ENCODE measurements at places on chromosomes 13 and 19.

GRCh38 chr13:86974995-86975328, 696.2 kb upstream of the SLITRK5 start:
- no peak for DNase-seq

GRCh38 chr19:34120846-34121639, 51.3 kb upstream of the LSM14A start:
- DNase-seq, result peak; percentile 58

DNA sequence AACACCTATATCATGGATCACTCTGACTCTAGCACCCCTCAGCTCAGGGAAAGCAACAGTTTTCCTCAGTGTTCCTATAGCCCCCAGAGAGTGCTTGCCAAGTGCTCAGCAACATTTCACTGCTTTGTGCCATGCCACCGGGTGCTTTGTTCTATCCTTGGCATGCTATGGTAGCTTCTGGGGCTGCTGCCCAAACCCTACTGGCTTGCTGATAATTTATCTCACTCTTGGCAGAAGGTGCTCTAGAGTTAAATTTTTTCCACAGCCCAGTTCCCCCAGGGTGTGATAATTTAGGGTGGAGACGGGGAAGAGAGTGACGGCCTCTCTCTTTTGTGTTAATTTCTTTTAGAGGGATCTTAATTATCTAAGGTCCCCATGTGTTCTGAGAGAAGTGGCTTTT, 12.6 kb upstream of the CSNK1A1L start:
- no peak for DNase-seq

GRCh38 chr13:67588607-67589006, 358.5 kb upstream of the PCDH9 start:
- DNase-seq, result no peak

DNA sequence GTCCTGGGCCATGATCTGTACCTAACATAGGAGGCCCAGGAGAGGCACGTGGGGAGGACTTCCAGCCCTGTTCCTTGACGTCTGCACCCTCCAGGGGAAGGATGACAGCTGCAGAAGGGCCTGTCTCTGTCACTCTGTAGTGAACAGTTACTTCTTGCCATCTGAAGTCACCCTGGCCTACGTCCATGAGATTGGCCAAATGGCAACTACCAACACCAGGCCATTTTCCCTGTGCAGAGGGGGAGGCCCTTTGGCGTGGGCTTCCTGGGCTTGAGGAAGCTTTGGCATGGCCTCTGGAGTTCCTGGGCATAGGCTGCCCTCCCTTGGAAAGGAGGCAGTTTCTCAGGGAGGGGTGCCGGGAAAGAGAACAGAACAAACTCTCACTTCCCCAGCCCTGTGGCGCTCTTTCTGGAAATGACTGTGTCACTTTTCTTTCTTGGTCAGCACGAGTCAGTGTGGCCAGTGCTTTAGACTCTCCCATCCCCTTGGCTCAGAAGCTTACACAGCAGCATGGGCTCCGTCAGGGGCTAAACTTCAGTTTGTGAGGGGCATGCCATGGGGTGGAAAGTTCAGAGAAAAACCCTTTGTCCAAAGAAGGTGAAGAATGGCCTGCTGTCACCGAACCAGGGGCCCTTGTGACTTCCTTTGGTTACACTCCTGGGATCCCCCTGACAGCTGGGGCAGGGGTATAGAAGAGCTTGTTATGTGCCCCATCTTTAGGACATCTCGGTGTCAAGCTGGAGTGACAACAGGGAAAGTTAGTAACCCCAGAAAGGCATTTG, 5.3 kb downstream of the CARM1 start:
- DNase-seq, result no peak

DNA sequence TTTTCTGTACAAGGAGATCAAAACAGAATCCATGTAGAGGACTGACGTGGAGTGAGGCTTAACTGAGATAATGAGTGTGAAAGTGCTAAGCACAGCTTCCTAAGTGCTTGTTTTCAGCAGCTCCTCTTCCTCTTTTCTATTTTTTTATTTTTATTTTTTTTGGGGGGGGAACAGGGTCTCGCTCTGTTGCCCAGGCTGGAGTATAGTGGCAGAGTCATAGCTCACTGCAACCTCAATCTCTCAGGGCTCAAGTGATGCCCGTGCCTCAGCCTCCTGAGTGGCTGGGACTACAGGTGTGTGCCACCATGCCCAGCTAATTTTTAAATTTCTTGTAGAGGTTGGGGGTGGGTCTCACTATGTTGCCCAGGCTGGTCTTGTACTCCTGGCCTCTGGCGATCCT, 5.6 kb upstream of the FOSB start:
- DNase-seq, result no peak

DNA sequence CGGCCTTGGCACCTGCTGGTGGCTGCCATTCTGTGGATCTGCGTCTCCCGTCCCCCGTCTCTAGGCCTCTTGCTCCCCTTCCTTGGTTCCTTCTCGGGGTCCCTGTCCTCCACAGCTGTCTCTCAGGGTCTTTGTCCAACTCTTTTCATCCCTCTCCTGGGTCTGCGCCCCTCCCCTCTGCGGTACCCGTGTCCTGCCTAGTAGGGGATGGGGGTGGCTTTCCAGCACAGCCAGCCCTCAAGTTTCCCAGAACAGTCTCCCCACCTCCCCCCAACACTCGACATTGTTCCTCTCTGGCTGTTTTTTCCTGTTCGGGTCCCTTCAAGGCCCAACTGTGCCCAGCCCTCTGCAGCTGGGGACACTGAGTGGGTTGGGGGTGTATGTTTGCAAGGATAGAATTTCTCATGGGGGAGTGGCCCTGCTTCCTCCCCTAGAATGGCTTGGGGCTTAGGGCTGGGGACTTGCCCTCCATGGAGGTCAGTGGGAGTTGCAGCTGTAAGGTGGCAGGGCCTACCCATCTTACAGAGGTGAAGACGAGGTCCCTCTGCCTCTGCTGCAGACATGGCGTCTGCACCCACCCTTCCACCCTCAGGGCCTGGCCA, 762 bp upstream of the ADM5 start:
- no peak for DNase-seq

DNA sequence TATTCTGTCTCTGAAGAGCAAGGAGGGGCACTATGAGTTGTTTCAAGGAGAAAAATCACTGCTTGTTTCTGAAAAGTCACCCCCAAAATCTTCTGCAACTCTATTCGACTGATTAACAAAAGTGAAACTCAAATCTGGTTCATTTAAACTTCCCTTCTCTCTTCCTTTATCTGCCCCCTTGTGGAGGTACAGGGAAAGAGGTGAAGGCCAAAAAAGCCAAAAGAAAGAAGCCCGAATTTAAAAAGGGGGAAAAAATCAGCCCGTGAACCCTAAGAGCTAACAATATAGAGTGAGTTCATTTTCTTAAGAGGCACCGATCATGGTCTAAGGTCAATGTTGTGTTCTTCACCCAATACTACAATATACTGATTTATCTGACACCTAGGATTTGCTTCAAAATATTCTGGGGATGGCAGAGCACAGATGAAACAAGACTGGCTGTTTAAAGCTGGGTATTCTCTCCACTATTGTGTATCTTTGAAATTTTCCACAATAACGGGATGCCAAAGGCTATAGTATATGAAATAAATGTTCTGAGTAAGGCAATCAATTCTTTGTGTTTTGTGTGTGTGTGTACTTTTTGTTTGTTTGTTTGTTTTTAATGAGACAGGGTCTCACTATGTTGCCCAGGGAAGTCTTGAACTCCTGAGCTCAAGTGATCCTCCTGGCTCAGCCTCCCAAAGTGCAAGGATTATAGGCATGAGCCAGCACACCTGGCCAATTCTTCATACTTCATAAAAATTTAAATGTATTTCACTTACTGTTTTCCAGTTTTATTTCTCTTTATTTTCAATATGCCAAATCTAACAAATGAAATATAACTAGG, 55.0 kb upstream of the EEF1AKMT1 start:
- peak; percentile 69 for DNase-seq

DNA sequence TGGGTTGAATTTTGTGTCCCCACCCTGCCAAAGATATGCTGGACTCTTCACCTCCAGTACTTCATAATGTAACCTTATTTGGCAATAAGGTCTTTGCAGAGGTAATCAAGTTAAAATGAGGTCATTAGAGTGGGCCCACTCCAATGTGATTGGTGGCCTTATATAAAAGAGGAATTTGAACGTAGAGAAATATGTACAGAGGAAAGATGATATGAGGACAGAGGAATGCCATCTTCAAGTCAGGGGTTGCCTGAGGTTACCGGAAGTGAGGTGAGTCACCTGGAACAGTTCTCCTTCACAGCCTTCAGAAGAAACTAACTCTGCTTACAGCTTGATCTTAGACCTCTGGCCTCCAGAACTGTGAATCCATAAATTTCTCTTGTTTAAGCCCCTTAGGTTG, 69.9 kb downstream of the GPC5 start:
- DNase-seq, result no peak

- no peak for DNase-seq
These were observed 36.8 kb upstream of the CYP2S1 start for GRCh38 chr19:41156207-41156606.

DNA sequence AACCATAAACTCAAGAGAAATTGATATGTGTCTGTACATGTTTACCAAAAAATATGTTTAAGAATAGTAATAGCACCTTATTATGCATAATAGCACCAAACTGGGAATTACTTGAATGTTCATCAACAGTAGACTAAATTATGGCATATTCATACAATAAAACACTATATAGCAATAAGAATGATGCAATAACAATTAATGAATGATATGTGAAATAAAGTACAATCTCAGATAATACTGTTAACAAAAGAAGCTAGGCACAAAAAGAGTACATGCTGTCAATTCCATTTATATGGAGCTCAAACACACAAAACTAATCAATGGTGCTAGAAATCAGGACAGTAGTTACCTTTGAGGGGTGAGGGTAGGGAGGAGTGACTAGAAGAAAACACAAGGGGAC, 36.3 kb downstream of the ZC3H13 start:
- no peak for DNase-seq

DNA sequence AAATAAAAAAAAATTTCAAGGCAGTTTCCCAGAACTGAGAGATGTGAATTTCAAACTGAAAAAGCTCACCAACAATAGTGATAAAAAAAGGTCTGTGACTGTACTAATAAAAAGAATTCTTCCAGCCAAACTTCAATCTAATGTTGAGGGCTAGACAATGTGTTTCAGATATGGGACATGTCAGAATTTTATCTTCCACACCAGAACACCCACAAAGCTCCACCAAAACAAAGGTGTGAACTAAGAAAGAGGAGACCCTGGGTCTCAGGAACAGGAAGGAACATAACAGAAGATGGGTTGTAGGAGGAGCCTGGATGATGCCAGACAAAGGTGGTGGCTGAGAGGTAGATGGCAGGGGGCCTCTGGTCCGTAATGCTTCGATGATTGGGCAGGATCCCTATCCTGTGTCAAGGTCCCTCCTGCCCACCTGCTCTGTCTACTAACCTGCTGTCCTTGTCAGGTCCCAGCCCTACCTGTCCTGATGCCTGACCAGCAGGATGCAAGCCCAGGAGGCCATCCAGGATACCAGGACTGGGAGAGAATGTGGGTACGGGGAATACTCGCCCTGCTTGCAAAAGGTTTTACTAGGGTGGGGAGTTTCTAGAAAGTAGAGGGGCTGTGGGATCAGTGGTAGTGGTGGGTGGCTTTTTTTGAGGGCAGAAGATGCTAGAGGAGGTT, 4.5 kb downstream of the MZF1 start:
- no peak for DNase-seq

DNA sequence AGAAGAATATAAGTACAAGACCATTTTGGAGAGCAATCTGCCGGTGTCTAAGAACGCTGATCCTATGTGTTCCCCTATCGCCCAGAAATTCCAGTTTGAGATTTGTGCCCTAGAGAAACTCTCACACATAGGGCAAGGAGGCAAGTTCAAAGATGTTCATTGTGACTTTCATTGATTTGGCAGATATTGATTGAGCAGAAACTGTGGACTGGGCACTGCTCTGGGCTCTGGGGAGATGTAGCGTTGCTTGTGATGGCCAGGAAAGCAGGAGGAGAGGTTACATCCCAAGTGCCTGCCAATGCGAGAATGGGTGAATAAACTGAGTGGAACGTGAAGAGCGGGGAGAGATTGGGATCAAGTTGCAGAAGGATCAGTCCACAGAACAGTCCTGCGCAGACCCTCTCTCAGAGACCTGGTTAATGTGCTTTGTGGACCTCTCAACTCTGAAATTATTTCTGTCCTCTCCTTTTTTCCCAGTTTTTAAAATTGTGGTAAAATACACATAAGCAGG, 123.9 kb upstream of the PEG3 start:
- no peak for DNase-seq

GRCh38 chr13:46553521-46553885, 533 bp downstream of the LRCH1 start:
- DNase-seq, result no peak

- no peak for DNase-seq
These were observed 66.9 kb downstream of the TSHZ3 start for GRCh38 chr19:31282346-31282745.

GRCh38 chr19:41860419-41861115, 512 bp downstream of the RPS19 start:
- peak; percentile 25 for DNase-seq

DNA sequence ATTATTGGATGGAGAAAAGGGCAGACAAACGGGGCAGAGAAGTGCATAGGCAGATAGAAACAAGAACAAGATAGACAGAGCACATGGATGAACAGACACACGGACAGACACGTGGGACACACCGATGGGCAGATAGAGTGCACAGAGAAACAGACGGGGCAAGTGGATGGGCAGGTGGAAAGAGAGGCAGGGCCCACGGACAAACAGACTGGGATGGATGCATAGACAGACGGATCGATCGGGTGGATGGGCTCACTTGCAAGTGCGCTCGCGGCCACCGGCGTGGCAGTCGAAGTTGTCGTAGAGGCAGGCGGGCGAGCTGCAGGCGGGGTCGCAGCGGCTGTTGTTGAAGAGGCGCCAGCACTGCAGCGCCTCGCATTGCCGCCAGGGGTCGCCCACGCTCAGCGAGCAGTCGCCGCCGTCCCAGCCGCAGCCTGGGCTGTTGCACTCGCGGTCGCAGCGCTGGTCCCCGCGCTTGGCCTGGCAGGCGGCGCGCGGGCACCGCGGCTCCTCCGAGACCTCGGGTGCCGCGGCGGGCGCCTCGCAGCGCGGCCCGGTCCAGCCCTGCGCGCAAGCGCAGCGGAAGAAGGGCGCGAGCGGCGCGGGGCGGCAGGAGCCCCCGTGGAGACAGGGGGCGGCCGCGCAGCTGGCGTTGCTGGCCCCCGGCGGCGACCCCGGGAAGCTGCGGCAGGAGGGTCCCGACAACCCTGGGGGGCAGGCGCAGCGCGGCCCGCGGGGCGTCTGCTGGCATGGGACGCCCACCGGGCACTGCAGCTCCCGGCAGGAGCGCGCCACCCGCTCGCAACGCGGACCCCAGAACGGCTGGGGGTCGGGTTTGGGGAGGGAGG, 23.3 kb downstream of the NOTCH3 start:
- DNase-seq, result peak; percentile 63

DNA sequence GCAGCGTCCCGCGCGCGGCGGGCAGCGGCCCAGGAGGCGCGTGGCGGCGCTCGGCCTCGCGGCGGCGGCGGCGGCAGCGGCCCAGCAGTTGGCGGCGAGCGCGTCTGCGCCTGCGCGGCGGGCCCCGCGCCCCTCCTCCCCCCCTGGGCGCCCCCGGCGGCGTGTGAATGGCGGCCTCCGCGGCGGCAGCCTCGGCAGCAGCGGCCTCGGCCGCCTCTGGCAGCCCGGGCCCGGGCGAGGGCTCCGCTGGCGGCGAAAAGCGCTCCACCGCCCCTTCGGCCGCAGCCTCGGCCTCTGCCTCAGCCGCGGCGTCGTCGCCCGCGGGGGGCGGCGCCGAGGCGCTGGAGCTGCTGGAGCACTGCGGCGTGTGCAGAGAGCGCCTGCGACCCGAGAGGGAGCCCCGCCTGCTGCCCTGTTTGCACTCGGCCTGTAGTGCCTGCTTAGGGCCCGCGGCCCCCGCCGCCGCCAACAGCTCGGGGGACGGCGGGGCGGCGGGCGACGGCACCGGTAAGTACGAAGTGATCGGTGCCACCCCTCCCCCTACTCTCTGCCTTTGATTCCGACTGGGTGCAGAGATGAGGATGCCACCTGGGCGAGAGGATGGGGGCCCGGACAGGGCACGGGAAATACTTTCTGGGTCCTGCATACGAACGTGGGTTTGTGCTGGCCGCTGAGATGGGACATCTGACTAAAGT, 874 bp downstream of the TRIM28 start:
- DNase-seq, result peak; percentile 41

Measured in fibroblast of mammary gland (primary cell).